ENCODE measurements at places on chromosomes 6 and 20.

DNA sequence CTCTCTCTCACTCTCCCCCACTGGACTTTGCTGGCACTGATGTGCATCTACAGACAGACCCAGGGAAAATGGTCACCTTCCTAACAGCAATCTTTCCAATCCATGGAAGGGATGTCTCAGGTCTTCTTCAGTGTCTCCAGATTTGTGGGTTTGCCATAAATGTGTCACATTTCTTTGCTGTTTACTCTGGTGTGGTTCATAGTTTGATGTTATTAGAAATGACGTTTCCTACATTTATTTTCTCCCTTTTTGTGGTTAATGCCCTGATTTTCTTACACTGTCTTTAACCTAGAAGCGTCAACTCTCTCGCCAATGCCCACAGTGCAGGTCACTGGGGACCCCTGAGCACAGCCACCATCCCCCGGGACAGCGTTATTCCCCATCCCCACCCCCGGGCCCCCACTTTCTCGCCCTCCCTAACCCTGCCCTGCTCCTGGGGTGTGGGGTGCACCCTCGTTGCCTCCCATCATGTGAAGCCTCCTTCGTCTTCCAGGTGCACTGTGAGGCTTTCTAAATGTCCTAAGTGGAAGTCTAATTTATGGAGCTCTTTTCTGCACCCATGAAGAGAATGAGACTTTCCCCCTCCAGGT is 86.5 kb downstream of the YTHDF1 start:
- DNase-seq = no peak

DNA sequence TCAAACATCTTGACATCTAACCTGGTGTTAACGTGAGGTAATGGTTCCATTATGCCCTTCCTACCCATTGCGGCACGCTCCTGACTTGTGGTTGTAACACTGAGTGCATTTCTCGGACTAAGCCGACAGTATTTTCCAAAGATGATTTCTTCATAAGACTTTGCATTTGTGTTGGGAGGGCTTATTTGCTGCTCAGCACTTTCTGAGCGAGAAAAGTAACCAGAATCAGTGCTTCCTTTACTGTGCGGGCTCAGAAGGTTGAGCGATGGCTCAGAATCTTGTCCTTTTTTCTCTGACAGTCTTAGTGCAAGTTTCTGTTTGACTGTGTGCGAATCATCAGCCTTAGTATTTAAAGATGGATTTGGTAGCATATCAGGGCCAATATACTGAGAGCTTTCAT is 171.7 kb downstream of the HIVEP2 start:
- DNase-seq = no peak

- DNase-seq = no peak
Measured at GRCh38 chr6:167730441-167730840, 96.3 kb upstream of the AFDN start.

GRCh38 chr6:90214461-90214860 is 82.2 kb downstream of the BACH2 start:
- DNase-seq = no peak

DNA sequence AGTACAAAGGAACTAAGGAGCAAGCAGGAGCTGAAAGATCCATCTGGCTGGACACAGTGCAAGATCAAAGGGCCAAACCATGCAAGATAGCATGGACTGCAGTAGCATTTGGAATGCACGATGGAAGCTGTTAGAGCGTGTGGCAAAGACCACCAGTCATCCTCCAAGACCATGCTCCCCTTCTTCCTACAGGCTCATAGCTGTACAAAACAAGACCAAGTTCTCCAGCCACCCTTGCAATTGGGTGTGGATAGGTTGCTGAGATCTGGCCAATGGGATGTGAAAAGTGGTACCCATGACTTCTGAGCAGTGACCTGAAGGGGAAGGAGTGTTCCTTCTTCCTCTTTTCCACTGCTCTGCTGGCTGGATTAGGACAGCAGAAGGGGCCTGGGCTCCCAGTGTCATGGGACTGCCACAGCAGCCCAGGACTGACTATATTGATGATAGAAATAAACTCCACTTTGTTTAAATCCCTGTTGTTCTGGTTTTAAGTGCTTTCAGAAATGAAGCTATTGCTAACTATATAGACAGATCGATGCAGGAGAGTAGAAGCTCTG is 64.9 kb downstream of the SLC22A23 start:
- DNase-seq = no peak

- no peak for DNase-seq
Measured at GRCh38 chr6:70563530-70563929, 3.2 kb upstream of the SDHAF4 start.

GRCh38 chr6:2730353-2731107 is 20.2 kb downstream of the MYLK4 start:
- no peak for DNase-seq

- no peak for DNase-seq
Measured at GRCh38 chr6:938271-938905, 245.4 kb upstream of the EXOC2 start.

DNA sequence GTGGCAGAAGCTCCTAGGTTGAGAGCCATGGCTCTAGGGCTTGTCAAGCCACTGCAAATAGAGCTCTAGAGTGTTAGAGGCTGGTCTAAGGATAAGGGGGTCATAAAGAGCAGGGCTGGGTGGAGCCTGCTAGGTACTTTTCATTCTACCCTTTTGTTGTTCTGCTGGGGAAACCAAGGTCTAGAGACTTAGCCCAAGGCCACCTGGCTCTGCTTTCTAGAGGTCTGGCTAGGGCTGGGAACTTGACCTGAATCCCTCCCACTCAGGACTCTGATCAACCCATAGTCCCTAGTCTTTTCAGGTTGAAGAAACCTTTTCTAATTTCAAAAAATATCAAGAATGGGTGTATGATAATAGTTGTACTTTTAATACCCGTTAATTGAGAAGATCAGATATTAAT is 13.7 kb downstream of the CHMP4B start:
- no peak for DNase-seq

- DNase-seq = no peak
Measured at GRCh38 chr20:33038243-33038642, 6.8 kb downstream of the BPIFB6 start.
